Kidney (tissue), 22 donors: ENCODE measurements at places on chromosomes 12 and 14. TPM values are rescaled to one million over a fixed set of nuclear protein-coding genes. Genes with fewer than 3 reads are reported as not detected.

- no peak for DNase-seq
These were observed 110.7 kb downstream of the PTPRR start for GRCh38 chr12:70809887-70810286.

DNA sequence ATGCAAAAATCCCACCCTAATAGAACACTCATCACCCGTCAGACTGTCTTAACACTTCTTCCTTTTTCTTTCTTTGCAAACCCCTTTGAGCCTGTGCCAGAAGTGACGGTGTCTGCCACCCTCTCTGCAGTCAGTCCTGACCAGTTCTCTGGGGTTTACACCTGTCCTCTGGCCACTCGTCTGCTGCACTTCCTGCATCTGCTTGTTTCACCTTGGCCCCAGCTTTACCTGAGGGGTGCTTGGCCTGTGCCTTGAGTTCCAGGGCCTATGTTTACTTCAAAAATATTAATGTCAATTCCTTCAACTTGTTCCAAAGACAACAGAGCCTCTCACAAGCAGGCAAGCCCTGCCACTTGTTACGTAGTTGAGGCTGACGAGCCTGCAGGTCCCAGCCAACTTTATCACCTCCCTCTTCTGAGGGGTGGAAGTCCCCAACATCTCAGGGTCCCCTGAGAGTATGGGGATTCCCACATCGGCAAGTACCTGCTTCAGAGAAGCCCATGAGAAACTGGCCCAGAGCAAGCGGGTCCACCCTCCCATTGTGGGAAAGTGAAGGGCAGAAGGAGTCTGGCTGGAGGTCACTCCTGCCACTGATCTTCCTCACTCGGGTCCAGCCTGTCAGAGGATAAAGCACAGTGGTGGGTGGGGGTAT, 205.4 kb downstream of the DAD1 start:
- peak; percentile 74 for DNase-seq

DNA sequence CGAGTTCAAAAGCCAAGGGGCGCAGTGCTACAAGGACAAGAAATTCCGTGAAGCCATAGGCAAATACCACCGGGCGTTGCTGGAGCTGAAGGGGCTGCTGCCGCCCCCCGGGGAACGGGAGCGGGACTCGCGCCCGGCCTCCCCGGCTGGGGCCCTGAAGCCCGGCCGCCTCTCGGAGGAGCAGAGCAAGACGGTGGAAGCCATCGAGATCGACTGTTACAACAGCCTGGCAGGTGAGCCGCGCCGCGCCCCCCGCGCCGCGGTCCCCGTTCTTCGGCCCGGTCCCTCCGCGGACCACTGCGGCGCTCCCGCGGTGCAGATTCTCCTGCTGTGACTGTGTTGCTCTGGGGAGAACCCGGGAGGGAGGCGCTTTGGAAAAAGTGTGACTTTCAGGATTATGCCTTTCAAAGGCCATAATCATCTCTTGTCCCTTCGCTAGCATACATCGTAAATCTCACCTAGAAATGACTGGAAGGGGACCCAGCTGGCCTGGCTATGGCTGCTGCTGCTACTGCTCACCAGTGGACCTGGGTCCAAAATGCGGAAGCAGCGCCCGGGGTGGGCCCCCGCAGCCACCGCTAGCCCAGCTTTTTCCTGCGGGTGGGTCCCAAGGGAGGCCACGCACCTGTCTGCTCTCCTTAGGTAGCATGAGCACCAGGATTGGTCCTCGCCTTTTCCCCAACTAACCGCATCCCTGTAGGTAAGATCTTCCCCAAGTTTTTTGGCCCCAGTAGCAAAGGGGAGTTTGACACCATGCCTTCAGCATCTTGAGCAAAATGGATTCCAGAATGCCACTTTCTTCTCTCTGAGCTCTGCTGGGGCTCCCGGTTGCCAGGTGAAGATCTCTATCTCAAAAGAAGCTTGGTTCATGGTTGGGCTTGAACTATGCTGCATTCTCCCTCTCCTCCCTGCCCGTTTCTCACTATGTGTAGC, 853 bp downstream of the TTC9 start:
- peak; percentile 45 for DNase-seq

SERPINA5 gene
- polyA plus RNA-seq: 522 TPM

- DNase-seq: no peak
These were observed 77.2 kb upstream of the EGLN3 start for GRCh38 chr14:34027990-34028495.

DNA sequence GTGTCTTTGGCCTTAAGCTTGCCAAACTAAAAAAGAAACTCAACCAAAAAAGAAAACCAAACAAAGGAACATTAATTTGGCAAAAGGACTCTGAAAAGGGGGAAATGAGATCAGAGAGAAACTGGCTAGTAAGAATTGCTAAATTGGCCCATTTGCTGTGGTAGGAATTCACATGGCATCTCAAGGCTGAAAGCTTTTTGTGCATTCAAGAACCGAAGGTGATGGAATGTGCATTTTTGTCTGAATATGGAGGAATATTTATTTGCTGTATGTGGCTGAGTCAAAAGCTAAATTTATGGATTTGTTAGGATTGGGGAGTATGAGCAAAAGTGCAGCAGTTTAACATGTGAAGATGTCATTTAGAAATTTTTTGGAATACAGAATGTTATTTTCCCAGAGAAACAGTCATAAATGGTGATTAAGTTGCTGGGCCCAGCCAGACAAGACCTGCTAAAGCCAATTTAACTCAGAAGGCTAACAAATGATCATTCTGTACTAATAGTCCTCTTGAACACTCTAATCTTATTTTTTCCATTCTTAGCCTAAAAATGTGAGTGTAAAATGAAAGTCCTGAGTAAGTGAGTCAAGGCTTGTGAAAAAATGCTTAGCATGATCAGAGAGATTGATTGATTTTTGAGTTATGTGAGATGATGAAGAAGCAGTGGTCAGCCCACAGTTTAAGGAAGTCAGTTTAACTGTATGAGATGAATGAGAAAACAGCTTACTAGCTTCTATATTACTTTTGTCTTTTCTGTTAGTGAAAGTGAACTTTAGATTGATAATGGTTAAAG, 94.1 kb downstream of the ANO6 start:
- DNase-seq: no peak

DNA sequence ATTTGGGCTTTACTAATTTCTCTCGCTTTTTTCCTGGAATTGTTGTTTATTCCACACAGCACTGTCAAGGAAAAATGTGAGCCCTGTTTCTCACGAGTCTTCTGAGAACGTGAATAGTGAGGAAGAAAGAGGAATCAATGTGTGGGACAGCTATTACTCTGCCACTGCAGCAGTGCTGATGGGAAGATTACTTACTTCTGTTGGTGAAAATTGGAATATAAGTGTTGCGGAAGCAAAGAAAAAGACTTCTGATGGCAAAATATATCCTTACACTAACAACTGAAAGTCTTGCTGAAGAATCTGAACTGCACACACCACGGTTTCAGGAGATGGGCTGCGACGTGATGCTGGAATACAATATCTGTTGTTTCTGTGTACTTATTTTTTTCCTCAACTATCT, 884.2 kb downstream of the AACS start:
- DNase-seq: no peak

DNA sequence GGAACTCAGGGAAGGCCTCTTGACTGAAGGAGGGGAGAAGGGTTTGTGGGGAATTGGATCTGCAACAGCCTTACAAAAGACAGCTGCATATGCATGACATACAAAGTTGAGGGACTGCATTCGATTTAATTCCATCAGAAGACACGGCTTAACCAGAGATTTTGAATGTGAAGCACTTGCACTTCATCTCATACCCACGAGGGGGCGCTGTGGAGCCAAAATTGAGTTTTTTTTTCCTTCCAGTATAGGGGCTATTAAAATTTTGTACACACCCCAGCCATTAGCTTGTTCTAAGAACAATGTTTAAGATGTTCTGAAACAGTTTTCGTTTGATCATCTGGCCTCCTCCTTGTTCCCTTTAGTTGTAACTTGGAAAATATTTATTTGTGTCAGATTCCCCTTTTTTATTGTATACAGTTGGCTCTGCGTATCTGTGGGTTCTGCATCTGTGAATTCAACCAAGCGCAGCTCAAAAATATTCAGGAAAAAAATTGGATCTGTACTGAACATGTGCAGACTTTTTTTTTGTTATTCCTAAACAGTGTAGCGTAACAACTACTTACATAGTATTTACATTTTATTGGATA, 1.6 kb downstream of the SUDS3 start:
- no peak for DNase-seq

STON2 gene
- polyA plus RNA-seq: 14.8 TPM

DNA sequence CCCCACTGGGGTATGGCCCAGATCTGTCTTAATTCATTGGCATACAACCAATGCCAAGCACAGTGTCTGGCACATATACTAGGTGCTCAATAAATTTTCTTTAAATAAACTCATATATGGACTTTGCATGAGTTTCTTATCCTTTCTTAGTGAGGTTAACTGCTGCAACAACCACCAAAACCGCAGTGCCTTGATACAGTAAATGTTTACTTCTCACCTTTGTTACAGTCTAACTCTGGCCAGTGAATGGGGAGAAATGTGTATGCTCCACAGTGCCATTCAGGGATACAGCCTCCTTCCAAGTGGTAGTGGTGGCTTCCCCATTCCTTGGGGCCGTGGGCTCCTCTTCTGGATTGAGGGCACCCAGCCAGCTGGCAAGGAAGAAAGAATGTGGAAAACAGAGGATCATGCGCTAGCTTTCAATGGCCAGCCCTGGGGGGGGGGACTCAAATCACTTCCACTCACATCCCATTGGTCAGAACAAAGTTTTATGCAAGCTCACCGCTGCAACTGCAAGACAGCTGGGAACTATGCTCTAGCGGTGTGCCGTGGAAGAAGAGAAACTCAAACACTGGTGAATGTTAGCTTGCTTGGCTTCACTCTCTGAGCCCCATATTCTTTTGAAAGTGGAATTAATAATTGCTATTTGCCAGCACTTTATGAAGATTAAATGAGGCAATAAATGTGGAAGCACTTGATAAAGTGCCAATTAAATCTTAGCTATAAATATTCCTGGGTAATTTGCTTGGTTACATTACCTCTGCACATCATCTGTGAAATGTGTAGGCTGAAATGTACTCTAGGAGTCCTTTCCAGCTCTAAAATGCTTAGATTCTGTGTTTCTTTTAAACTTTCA, 51.0 kb upstream of the SOCS2 start:
- DNase-seq: no peak

DNA sequence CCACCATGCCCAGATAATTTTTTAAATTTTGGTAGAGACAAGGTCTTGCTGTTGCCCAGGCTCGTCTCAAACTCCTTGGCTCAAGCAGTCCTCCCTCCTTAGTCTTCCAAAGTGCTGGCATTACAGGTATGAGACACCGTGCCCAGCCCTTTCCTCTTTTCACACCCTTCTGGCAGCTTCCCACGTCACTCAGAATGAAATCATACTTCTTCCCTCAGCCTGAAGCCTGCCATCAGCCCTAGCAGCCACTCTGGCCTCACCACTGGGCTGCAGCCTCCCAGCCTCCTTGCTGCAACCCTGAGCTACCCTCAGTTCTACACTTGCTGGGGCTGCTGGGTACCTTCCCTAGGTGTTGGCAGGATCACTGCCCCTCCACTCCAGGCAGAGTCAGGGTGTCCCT, 18.2 kb downstream of the ANKRD9 start:
- no peak for DNase-seq

DNA sequence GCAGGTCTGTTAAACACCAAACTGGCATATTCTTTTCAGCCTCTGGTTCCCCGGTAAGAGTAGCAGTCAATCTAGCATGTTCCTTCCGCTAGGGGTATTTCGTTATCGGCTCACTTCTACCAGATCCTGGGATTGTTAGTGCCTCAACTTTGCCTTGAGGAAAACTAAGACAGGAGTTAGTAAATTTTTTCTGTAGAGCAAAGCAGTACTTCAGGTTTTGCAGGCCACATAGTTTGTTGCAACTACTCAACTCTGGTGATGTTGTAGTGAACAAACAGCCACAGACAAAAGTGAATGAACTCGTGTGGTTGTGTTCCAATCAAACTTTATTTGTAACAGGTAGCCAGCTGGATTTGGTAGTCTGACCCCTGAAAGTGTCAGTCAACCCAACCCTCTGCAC, 6.3 kb upstream of the CDH24 start:
- no peak for DNase-seq

RTL1 gene
- not detected for polyA plus RNA-seq

DNA sequence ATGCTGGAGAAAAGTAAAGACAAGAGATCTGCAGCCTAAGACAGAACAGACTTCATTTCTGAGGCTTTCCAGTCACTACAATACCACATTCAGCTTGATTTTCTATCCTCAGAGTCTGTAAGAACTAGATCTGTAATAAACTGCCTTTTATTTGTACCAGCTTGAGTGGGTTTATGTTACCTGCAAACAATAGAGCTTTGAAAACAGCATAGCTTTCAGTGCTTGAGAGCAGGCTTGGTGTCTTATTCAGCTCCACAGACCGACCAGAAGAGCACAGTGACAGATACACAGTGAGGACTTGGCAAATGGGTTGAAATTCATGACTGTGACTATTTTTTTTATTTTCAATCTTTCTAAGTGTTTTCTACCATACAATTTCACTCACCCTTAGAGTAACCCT, 207.8 kb upstream of the OTX2 start:
- no peak for DNase-seq

CISTR gene
- polyA plus RNA-seq: not detected

GRCh38 chr12:68980476-68981212, 47.7 kb upstream of the CPM start:
- no peak for DNase-seq

DNA sequence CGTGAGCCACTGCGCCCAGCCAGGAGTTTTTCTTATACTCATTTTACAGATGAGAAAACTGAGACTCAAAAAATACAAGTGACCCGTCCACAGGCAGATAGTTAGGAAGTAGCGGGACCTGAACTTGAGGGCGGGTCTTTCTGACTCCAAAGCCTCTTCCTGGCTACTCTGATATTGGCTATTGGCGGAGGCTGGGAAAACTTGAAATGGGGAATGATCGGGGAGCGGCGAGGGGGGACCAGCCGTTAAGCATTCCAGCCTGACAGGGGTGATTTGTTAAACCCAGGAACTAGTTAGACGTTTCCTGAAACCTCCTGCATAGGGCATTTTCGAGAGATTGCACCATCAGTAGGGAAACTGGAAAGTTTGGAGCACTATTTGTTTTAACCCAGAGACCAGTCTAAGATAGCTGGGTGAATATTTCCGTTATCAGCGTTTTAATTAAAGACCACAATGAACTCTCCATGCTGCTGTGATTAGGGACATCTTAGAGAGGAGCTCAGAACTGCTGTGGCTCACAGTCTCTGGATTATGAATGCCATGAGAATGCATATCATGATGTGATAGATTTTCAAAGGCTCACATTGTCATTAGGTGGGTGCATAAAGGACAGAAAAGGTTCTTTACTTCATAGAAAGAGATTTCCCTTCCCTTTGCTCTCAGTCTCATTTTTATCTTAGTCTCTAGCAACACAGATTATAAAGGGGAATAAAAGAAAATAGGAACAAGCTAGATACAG, 2.5 kb downstream of the NR1H4 start:
- no peak for DNase-seq

SPRYD3 gene
- 40.0 TPM for polyA plus RNA-seq

DNA sequence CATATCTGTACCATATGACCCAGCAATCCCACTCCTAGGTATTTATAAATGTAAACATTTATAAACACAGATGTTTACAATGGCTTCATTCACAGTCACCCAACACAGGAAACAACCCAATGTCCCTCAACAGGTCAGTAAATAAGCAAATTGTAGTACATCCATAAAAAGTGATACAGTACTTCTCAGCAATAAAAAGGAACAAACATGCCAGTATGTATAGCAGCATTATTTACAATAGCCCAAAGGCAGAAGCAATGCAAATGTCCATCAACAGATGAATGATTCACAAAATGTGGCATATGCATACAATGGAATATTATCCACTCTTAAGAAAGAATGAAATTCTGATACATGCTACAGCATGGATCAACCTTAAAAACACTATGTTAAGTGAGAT, 27.6 kb upstream of the MAP3K9 start:
- DNase-seq: no peak

CCDC184 gene
- 1.7 TPM for polyA plus RNA-seq

- no peak for DNase-seq
These were observed 34.6 kb downstream of the XRCC3 start for GRCh38 chr14:103680491-103681231.

PLA2G1B gene
- not detected for polyA plus RNA-seq
